ENCODE measurements at places on chromosomes 13 and 19. TPM values are rescaled to one million over a fixed set of nuclear protein-coding genes. Genes with fewer than 3 reads are reported as not detected.

Gene COL4A1
- total RNA-seq = not detected

DNA sequence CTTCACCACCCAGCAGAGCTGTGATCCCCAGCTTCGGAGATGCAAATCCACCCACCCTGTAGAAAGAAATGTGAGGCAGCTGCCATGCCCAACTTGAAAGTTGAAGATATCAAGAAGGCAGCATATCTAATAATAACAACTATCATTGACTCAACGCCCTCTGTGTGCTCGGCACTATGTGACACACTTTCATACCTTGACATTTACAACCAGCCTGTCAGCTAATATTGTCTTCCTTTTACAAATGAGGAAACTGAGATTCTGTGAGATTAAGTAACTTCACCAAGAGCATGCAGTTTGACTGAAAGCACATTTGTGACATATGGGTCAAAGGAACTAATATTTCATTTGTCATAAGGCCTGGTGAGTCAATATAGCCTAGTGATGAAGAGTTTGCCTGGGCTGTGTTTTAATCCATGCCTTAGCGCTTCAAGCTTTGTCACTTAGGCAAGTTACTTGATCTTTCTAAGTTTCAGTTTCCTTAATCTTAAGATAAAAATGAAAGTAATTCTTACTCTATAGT lies 137.0 kb downstream of the FLT1 start:
- H3K4me1 ChIP-seq = peaks cover 46% of the 10 kb centered on the region
- H3K4me3 ChIP-seq = peak overlapping the region; percentile 29
- peak overlapping the region; percentile 70 for H3K27ac ChIP-seq
- no peak for DNase-seq
- H3K27me3 ChIP-seq = no peaks in the 10 kb centered on the region

- peaks cover 23% of the 10 kb centered on the region for H3K36me3 ChIP-seq
- no peak for DNase-seq
- no peaks in the 10 kb centered on the region for H3K27me3 ChIP-seq
- H3K27ac ChIP-seq = peak overlapping the region; percentile 45
- H3K4me1 ChIP-seq = peaks cover 2% of the 10 kb centered on the region
Observed at GRCh38 chr19:4429771-4430171, 27.3 kb downstream of the CHAF1A start.

GRCh38 chr13:112558696-112559418 lies 29.1 kb downstream of the TUBGCP3 start:
- DNase-seq = no peak
- H3K27ac ChIP-seq = no peak overlapping the region
- peaks cover 31% of the 10 kb centered on the region for H3K36me3 ChIP-seq
- no peaks in the 10 kb centered on the region for H3K27me3 ChIP-seq
- H3K4me3 ChIP-seq = no peak overlapping the region

- no peak overlapping the region for H3K27ac ChIP-seq
- no peak for DNase-seq
- no peaks in the 10 kb centered on the region for H3K36me3 ChIP-seq
- peaks cover 3% of the 10 kb centered on the region for H3K27me3 ChIP-seq
- H3K4me1 ChIP-seq = no peaks in the 10 kb centered on the region
- no peak overlapping the region for H3K4me3 ChIP-seq
Observed at GRCh38 chr19:23065306-23065705, 51.5 kb upstream of the ZNF730 start.

Gene CLPTM1
- 65.3 TPM for total RNA-seq

DNA sequence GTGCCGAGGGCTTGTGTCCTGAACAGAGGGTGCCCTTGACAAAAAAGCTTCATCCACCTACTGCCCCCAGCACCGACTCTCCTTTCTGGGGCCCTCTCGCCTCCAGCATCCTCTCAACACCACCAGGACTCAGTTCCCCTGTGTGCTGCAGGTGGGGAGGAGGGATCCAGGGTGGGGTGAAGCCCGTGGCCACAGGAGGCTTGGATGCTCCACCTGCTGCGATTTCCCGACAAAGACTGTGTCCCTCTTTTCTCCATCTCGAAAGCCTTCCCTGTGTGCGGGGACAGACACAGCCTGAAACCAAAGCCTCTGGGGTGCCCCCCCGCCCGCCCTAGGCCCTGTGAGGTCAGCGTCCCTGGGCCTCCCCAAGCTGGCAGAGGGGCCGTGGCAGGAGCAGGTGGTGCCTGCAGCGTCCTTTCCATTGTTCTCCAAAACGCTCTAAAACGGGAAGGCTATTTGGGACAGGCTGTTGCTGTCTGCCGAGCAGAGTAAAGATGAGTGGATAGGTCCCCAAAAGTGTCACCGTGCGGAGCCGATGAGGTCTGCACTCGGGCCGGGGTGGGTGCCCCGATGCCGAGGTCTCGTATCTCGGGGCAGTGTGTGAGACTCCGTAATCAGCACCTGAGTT lies 185.7 kb downstream of the PTPRS start:
- H3K27me3 ChIP-seq = no peaks in the 10 kb centered on the region
- no peaks in the 10 kb centered on the region for H3K4me1 ChIP-seq
- peaks cover 2% of the 10 kb centered on the region for H3K36me3 ChIP-seq
- no peak for DNase-seq

Gene WDR87
- total RNA-seq = not detected

- no peaks in the 10 kb centered on the region for H3K4me1 ChIP-seq
- no peak overlapping the region for H3K4me3 ChIP-seq
- no peak overlapping the region for H3K27ac ChIP-seq
- peaks cover 6% of the 10 kb centered on the region for H3K27me3 ChIP-seq
Observed at GRCh38 chr13:33263976-33264619, 21.5 kb downstream of the STARD13 start.

DNA sequence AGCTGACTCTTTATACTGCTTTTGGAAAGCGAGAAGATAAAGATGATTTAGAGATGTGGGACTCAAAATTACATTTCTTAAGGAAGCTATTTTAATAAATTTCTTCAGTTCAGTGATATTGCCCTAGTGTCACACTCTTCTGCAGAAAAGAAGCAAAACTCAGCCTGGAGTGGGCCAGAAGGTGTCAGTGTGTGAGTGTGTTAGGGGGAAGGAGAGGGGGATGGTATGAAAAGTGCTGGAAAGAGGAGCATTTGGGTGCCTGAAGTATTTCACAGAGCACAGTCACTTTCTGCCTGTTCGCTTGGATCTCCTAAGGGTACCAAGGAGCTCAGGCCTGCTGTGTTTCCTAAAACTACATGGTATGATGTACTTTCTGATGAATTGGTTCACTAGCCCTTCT lies 84.5 kb upstream of the FRY start:
- peaks cover 11% of the 10 kb centered on the region for H3K27me3 ChIP-seq
- H3K36me3 ChIP-seq = no peaks in the 10 kb centered on the region
- DNase-seq = no peak
- no peak overlapping the region for H3K27ac ChIP-seq
- H3K4me3 ChIP-seq = no peak overlapping the region

GRCh38 chr13:73754727-73755292 lies 379.4 kb downstream of the KLF12 start:
- H3K27me3 ChIP-seq = no peaks in the 10 kb centered on the region
- peaks cover 9% of the 10 kb centered on the region for H3K36me3 ChIP-seq
- H3K27ac ChIP-seq = no peak overlapping the region
- peaks cover 9% of the 10 kb centered on the region for H3K4me1 ChIP-seq
- DNase-seq = no peak
- H3K4me3 ChIP-seq = no peak overlapping the region

- H3K4me1 ChIP-seq = peaks cover 15% of the 10 kb centered on the region
- peak overlapping the region; percentile 9 for H3K27ac ChIP-seq
- H3K27me3 ChIP-seq = no peaks in the 10 kb centered on the region
- H3K4me3 ChIP-seq = no peak overlapping the region
- no peak for DNase-seq
Observed at GRCh38 chr13:29535663-29536655, 59.5 kb downstream of the SLC7A1 start.

DNA sequence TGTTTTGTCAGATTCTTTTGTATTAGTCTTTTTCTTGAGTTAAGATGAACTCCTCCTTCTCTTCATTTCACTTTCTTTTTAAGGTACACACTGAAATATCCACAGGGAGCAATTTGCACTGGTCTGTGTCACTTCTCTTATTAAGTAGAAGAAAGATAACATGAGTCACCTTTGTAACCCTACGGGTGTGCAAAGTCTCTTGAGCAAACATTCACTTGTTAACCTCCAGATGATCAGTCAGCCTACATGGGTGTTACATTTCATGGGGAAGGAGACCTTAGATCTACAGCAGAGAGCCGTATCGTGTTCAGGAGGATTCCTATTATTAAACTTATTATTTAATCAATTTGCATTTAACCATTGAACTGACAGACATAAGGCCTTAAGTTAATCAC lies 5.1 kb downstream of the ZNF507 start:
- no peak for DNase-seq
- no peak overlapping the region for H3K4me3 ChIP-seq
- no peak overlapping the region for H3K27ac ChIP-seq

Gene CD33
- total RNA-seq = 10.6 TPM

GRCh38 chr13:110302997-110303396 lies 4.0 kb downstream of the COL4A1 start:
- H3K4me1 ChIP-seq = peaks cover 8% of the 10 kb centered on the region
- H3K27ac ChIP-seq = no peak overlapping the region
- no peak for DNase-seq
- H3K36me3 ChIP-seq = no peaks in the 10 kb centered on the region
- peaks cover 65% of the 10 kb centered on the region for H3K27me3 ChIP-seq
- no peak overlapping the region for H3K4me3 ChIP-seq

DNA sequence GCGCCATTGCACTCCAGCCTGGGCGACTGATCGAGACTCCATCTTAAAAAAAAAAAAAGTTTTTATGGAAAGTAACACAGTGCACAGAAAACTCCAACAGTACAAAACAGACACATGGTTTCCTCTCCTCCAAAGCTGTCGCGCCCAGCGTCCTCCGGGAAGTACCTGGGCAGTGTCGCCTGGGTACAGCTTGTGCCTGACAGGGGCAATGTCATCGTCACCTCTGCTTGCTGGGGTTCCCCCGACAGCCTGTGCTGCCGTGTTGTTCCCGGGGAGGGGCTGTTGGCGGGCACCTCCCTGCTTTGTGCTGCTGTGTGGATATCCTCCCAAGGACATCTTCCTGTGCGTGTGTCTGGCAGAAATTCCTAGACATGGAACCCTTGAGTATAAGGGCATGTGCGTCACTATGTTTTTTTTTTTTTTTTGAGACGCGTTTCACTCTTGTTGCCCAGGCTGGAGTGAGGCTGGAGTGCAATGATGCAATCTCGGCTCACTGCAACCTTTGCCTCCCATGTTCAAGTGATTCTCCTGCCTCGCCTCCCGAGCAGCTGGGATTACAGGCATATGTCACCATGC lies 2.4 kb upstream of the F2RL3 start:
- H3K4me3 ChIP-seq = no peak overlapping the region
- peaks cover 14% of the 10 kb centered on the region for H3K4me1 ChIP-seq
- H3K27ac ChIP-seq = no peak overlapping the region
- H3K36me3 ChIP-seq = peaks cover 8% of the 10 kb centered on the region
- peaks cover 2% of the 10 kb centered on the region for H3K27me3 ChIP-seq

Gene BTBD2
- 61.4 TPM for total RNA-seq

Gene C19orf85
- not detected for total RNA-seq

DNA sequence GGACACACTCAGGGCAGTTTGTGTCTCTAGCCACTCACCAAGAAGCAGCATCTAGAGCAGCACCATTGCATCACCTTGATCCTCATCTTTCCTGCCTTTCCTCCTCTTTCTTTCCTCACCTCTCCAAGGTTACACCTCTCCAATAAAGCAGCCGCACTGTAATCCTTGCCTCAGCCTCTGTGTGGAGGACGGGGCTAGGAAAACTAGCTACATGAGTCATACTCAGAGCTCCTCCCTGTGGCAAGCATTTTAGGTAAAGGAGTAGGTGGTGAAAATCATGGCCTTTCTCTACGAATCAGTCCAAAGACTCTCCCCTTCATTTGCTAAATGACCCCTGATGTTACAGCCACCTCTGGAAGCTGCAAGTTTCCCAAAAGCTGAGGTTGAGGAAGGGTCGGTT lies 108.9 kb downstream of the DNAJC15 start:
- peaks cover 11% of the 10 kb centered on the region for H3K4me1 ChIP-seq
- no peak overlapping the region for H3K4me3 ChIP-seq
- no peak for DNase-seq
- H3K36me3 ChIP-seq = no peaks in the 10 kb centered on the region
- peaks cover 9% of the 10 kb centered on the region for H3K27me3 ChIP-seq

DNA sequence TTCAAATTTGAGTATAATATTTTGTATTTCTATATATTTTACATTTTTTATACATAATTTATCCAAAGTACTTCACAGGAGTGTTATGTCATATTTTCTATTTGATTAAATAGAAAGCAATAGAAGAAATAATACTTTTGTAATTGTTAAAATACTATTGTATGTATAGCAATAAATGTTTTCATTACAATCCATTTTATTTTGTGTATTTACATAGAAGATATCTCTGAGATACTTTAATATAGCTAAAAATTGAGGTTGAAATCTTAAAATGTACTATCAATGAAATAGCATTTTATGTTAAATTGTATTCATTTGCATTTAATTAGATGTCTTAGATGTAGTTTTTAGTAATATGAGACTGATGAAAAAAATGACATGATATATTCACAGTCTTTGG lies 1109.6 kb upstream of the MIR17HG start:
- no peaks in the 10 kb centered on the region for H3K4me1 ChIP-seq
- H3K27me3 ChIP-seq = no peaks in the 10 kb centered on the region
- no peak overlapping the region for H3K4me3 ChIP-seq
- no peak overlapping the region for H3K27ac ChIP-seq

Measured in activated naive CD8-positive, alpha-beta T cell treated with anti-CD3 and anti-CD28 coated beads, Interleukin-2, amount 10 ng/mL, durations not matched to agents 7 days and 5 days (primary cell).